ENCODE measurements at places on chromosomes 2 and 18.

DNA sequence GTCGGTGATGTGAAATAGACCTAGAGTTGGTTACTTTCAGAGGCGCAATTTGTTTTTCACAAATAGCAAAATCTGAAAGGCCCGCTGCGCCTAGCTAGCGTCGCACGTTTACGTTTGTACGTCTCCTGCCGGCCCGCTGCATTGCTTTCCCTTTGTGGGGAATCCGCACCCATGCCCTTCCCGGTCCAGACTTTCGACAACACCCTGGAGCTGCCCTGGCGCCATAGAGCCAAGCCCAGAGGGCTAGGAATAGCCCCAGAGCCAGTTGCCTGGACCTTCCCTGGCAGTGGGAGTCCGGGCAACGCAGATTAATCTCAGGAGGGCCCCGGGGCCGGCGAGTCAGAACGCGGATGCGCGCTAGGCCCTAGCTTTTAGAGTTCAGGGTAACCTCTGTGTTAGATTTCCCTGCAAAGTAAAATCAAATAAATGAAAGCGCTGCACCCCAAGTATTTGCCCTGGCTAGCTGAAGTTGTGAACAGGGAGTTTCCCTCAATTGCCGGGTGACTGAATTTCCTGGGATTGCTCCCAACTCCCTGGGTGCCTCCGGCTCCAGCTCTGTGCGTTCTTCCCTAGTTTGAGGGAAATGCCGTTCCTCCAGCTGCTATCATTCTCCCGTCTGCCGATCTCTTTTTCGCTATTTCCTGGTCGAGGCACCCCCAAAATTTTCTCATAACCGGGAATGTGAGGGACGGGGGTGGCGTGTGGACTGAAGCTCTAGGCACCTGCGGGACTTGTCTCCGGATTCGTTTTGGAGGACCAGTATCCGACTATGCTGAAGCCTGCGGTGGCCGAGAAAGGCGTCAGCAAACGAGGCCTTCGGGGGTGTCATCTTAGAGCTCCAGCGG is 1.2 kb upstream of the EN1 start:
- DNase-seq = no peak

- DNase-seq = no peak
Observed at GRCh38 chr2:8174641-8175257, 507.1 kb upstream of the ID2 start.

DNA sequence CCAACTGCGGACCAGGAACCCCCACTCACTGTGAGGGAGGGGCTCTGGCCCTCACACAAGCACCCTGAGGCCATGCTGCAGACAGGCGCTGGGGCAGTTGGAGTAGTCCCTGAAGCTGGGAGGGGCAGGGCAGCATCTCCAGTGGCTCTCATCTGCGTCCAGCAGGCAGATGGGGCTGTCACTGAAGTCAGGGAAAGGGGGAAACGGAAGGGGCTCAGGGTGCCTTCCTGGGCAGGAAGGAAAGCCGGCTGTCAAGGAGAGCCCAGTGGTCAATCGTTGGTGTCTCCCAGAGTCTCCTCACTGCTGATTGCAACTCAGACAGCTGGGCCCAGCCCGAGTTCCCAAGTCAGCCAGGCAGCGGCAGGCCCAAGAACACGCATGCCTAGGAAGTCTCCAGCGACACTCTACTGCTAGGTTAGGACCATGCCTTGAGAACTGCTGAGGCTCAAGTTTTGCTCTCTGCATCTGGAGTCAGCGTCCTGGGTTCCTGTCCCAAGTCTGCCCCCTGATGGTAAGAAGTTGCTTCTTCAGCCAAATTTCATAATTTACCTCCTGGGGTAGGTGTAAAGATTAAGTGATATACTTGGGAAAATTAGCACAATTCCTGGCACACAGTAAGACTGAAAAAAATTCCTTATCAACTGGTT is 27.4 kb upstream of the NMUR1 start:
- no peak for DNase-seq

DNA sequence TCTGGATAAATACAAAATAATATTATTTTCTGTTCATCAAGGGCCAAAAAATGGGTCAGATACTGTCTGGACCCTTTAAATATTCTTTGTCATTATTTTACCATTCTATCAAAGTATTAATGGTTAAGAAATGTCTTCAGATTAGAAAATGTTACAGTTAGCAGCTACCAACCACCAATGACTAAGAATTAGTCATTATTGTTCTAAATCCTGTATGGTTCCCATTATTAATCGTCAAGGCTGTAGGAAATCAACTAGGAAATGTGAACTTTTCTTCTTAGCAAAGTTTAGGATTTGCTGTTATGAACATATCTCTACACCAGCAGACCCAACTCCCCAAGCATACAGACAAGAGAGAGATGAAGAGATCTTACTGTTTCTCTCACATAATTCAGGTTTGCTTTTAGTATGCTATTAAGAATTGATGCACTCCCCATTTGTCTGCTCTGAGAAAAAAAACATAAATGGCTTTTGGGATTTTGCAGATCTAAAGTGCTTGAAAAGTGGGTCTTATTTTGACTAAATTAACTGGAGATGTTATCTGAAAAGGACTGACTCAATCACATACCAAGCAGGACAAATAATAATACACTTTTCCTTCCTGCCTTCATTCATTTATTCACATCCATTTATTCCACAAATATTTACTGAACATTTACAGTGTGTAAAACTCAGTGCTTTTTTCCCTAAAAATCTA is 147.7 kb downstream of the PPP1R1C start:
- no peak for DNase-seq

DNA sequence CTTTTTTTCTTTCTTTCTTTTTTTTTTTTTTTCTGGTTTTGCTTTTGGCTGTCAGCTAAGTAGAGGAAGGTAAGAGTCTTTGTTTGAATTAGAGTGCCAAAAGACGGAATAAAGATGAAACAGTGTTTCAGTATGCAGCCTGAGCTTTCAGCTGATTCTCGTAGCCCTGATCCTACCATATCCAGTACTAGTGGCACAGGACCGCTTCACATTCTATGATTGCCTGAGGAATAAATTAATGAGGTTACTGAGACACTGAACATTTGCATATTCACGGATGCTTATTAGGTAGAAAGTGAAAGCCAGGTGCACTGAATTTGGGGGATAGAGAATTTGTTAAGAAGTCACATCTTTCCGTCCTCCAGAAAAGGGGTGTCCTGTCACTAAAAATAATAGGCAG is 421.5 kb upstream of the POU3F3 start:
- no peak for DNase-seq

DNA sequence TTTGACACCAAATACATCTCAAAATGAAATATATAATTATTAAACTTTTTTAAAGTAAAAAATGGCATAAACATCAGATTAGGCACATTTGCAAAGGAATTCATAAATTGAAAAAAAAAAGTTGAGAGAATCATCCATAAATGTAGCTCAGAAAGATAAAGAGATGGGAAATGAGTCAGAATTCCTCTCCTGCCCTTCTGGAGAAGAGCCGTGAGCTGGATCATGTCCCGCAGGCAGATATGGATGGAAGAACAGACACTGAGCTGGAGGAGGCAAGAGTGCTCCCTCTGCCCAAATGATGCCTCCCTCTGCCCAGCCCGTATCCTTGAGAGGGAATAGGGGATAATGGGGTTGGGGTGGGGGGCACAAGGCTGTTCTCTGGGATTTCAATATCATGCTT is 190.9 kb downstream of the TFCP2L1 start:
- DNase-seq = no peak

DNA sequence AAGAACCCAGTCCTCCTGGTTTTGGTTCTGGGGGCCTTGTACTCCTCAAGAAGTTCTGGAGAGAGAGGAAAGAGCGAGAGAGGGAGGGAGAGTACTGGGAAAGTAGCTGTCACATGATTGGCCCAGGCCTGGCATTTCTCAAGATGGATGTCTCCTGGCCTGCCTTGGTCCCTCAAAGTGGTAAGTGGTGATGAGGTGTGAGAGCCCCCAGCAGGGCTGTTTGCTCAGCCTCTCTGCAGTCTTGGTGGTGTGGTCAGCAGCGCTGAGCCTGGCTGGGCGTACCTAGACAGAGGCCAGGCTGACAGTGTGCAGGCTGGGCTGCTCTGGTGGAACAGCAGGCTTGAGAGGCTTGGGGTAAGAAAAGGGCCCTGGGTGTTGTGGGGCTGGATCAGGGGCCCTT is 2.5 kb downstream of the SPEG start:
- no peak for DNase-seq

- DNase-seq = no peak
Observed at GRCh38 chr2:199128476-199129229, 329.1 kb downstream of the SATB2 start.

DNA sequence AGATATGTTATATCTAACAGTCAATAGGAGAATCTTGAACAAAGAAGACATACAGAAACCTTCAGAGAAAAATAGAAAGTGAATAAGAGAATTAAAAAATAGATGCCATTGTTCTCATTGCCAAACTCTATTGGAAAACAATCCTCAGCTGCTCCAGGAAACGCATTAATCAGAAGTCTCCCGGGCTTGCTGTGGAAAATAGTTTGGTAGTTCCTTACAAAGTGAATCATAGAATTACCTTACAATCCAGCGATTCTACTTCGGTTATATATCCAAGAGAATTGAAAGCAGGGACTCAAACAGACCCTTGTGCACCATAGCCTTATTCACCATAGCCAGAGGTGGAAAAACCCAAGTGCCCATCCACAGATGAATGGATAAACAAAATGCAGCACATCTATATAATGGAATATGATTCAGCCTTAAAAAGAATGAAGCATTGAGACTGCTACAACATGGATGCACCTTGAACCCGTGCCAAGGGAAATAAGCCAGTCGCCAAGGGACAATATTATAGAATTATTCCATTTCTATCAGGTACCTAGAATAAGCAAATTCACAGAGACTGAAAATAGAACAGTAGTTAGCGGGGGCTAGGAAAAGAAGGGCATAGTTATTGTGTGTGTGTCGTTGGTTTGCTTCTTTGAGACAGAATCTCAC is 21.9 kb upstream of the CHRNA1 start:
- no peak for DNase-seq

GRCh38 chr2:66478731-66479316 is 43.9 kb downstream of the MEIS1 start:
- DNase-seq = peak; percentile 65

DNA sequence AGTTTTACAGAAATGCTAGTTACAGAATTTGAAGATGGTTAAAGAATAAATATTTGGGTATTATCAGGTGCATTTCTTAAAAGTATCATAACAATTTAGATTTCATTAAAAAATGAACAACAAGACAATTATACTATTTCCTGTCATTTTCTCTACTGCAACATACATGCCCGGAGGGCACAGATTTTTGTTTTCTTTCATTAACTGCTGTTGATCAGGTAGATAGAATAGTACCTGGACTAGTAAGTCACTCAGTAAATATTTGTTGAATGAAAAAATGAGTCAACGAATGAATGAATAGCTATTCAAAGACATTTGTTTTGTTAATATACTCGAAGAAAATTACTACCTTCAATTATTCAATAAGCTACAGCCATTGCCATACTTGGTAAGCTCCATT is 531.2 kb upstream of the VRK2 start:
- no peak for DNase-seq

DNA sequence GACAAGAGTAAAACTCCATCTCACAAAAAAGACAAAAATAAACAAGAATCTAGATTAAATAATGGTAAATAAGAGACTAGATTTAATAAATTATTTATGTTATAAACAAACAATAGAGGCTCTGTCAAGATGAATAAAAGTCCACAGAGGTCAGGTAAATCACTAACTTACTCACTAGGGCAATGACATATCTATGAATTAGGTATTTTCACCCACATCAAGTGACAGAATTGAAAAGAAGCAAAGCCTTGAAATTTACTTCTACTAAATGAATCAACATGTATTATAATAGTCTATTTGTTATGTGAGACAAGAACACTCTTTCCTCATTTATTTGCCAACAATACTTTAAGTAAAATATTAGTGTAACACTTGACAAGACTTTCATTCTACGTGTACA is 41.7 kb downstream of the FBXO11 start:
- no peak for DNase-seq

DNA sequence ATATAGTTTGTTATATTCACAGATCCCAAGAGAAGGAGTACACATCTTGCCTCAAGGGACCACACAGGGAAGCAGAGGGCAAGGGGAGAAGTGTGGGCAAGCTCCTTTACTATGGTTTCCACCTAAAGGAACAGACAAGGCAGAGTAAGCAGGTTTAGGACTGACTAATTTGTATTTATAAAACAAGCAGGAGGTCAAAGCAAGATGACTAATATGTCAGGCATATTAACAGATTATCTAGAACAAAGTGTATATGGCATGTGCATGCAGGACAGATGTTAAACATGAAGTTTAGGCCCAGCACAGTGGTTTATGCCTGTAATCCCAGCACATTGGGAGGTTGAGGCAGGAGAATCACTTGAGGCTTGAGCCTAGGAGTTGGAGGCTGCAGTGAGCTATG is 3.7 kb upstream of the LRP2 start:
- no peak for DNase-seq

DNA sequence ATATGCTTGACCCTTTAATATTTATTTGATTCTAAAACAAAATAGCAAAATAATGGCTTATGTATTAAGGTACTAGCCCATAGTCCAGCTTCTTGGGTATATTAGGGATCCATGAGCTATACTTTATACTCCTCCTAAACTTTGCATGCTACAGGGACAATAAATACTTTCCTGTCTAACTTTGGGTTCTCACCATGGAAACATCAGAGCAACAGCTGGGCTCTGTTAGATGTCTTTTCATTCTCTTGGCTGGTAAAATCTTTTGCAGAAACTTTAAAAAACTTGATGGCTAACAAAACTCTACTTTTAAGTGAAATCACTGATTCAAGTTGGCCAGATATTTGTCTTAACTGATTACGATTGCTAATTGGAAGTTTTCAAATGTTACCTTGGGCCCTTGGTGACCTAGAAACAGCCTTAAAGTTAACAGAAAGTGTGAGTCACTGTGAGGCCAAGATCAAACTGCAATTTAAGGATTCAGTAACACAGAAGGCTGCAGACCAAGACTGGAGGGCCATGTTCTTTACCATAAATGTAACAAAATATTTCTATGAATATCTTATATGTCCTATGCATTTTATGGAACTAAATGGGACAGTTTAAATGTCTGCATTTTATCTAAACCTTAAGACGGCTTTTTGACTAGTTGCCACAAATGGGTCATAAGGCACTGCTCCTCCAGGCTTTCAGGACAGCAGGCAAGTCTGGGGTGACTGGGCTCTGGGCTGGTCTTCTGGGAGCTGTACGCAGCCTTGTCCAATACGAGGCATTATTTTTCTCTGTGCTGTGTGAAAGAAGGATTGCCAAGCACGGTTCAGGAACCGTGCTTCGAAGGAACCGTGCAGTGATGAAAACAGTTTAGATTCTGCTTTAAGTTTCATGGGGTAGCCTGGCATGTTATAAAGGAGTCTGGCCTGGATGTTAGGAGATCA is 188.5 kb downstream of the TPGS2 start:
- no peak for DNase-seq

- no peak for DNase-seq
Observed at GRCh38 chr2:96254571-96254970, 11.2 kb downstream of the TMEM127 start.

- no peak for DNase-seq
Observed at GRCh38 chr18:65606551-65607130, 144.2 kb upstream of the CDH7 start.

DNA sequence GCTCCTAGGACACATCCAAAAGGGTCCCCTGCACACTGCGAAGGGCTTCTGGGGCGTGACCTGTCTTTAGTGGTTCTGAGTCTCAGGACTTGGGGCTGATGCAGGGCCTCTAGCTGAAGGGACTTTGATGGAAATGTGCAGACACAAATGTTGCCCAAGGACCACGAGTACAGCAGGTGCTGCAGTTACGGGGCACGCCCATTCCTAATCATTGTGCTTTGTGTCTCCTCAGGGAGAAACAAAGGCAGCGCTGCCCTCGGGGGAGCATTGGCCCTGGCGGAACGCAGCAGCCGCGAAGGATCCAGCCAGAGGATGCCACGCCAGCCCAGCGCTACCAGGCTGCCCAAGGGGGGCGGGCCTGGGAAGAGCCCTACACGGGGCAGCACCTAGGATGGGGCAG is 8.0 kb downstream of the TUBA3E start:
- DNase-seq = no peak

Measured in NCI-H187 treated with DMSO at 0.1 percent for 48 hours (cell line).